Hematopoietic multipotent progenitor cell treated with erythropoietin and hydrocortisone succinate and interleukin-3 and kit ligand, for 4 days (in vitro differentiated cells): ENCODE measurements at places on chromosomes 3 and 15.

DNA sequence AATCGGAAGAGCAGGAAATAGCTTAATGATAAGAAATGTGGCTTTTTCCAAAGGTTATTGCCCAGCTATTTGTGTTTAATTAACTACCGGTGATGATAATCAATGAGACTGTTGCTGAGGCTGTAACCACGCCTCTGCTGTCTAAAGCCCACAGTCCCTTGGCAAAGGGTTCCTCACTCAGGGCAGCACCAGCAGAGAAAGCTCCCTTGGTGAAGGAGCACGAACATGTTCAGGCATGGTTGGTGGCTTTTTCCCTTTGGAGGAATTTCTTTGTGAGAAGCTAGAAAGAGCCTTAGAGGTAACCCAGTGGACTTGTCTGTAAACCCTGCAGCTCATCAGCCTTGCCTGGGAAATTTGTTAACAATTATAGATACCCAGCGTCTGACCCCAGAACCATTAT is 7.5 kb upstream of the ST6GAL1 start:
- no peak for DNase-seq

- DNase-seq, result no peak
These were observed 43.1 kb downstream of the CEMIP start for GRCh38 chr15:80822256-80822655.

GRCh38 chr3:66998904-66999235 is 763 bp downstream of the KBTBD8 start:
- no peak for DNase-seq

GRCh38 chr15:82798104-82798503 is 7.8 kb downstream of the FSD2 start:
- DNase-seq, result no peak

- DNase-seq, result no peak
These were observed 42.3 kb downstream of the BOC start for GRCh38 chr3:113253702-113254101.

DNA sequence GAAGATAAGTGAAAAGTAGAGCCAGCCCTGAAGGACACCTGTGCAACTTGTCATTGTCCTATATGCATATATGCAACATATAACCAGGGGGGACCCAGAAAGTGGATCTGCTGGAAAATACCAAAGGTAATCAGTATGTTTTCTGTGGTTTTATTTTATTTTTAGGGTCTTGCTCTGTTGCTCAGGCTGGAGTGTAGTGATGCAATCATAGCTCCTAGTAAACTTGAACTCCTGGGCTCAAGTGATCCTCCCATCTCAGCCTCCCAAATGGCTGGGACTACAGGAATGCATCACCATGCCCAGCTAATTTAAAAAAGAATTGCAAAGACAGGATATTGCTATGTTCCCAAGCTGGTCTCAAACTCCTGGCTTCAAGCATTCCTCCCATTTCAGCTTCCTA is 18.0 kb upstream of the ALDH1A2 start:
- no peak for DNase-seq

GRCh38 chr3:123156276-123156995 is 45.3 kb upstream of the SEC22A start:
- DNase-seq, result no peak

- peak; percentile 21 for DNase-seq
These were observed 137.4 kb downstream of the STT3B start for GRCh38 chr3:31670136-31670535.

GRCh38 chr15:52011711-52012144 is 7.3 kb upstream of the MAPK6 start:
- DNase-seq, result no peak

DNA sequence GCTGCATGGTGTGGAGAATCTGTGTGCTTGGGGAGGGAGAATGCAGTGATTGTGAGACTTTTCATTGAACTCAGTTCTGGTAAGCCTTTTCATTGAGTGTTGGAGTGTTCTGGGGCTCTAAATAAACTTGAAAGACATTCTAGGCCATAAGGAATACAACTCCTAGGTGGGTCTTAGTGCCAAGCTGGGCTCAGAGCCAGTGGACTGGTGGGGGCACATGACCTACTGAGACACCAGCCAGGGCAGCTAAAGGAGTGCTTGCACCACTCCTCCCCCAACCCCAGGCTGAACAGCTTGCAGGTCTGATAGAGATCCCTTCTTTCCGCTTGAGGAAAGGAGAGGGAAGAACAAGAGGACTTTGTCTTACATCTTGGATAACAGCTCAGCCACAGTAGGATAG is 21.7 kb upstream of the KPNA4 start:
- no peak for DNase-seq

- no peak for DNase-seq
These were observed 130.8 kb upstream of the SLC2A2 start for GRCh38 chr3:171157286-171157685.

- DNase-seq, result no peak
These were observed 144.3 kb downstream of the TJP1 start for GRCh38 chr15:29677871-29678461.

- DNase-seq, result no peak
These were observed 12.1 kb downstream of the KBTBD13 start for GRCh38 chr15:65088643-65089021.

DNA sequence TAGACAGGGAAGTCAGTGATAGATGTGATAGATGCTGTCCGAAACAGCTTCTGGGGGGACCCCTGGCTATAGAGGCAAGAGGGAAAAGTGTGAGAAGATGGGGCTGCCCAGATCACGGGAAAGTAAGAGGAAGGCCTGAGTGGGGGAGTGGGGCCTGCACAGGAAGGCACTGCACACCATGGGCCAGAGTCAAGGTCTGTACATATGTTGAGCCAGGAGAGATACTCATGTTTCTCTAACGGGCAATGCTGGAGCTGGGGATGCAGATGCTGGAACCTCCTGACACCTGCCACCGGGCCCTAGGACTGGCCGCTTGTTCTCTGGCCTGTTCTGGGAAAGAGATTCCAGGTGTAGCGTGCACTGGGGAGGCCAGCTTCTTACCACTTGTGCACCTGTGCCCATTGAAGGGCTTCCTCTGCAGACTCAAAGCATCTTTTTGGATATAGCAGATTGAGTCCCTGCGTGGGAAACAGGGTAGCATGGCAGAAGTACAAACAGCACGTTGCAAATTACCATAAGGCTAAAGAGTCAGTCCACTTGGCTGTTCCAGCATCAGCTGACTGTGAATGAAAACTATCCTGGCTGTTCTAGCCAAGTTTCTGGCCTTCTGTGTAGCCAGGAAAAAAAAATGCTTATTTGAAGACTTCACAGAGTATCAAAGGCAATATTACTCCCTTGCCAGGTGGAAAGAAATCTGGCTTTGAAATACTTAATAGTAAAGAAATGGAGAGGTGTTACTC is 77.1 kb upstream of the GSK3B start:
- DNase-seq, result no peak

- DNase-seq, result no peak
These were observed 18.0 kb upstream of the HTR3E start for GRCh38 chr3:184078851-184079250.

- DNase-seq, result no peak
These were observed 267.0 kb downstream of the PTPRG start for GRCh38 chr3:61828184-61828874.

DNA sequence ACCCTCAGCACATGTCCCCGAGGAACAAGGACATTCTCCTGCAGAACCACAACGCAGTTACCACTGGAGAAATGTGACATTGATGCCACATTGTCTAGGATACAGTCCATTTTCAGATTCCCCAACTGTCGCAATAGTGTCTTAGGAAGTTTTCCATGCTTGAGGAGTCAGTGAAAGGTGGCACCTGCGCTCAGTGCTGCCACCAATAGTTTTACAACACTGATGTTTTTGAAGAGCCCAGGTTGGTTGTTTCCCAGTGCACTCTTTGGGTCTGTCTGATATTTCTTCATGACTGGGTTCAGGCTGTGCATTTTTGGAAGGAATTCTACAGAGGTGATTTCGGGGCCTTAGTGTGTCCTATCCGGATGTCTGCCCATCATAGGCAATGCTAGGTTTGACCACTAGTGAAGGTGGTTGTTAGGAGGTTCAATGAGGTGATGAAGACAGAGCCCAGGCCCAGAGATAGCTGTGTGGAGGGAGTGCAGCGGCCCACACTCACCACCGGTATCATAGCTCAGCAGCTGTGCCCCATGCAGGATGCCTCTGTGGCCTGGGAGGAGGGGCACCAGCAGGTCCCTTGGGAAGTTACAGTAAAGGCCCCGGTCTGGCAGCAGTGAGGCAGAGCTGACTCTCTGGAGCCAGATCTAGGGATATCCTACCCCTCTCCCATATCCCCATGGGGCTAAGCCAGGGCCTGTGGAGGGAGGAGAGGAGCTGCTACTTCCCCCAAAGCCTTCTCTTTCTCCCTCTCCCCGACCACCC is 96.6 kb downstream of the DNAJB8 start:
- peak; percentile 30 for DNase-seq

- no peak for DNase-seq
These were observed 49.9 kb upstream of the CCDC174 start for GRCh38 chr3:14601692-14602005.

DNA sequence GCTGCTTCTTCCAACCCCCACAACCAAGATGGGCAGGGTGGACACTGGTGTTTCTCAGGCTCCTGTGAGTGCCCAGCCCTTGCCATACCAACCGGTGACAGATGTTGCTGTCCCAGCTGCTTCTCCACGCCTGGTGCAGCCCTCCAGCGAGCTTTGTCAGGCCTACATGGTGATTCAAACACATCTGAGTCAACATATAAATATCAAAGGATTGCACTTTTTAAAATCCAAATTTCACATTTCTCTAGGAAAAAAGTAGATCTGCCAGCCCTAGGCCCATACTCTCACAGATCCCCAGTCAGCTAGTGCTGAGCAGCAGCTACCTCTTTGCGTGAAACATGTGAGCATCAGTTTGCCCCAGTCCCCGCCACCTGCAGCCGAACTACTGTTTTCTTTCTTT is 52.7 kb downstream of the RPN1 start:
- no peak for DNase-seq

GRCh38 chr3:119187266-119187665 is 13.9 kb downstream of the UPK1B start:
- no peak for DNase-seq

GRCh38 chr3:55564726-55565125 is 77.6 kb upstream of the WNT5A start:
- DNase-seq, result no peak

DNA sequence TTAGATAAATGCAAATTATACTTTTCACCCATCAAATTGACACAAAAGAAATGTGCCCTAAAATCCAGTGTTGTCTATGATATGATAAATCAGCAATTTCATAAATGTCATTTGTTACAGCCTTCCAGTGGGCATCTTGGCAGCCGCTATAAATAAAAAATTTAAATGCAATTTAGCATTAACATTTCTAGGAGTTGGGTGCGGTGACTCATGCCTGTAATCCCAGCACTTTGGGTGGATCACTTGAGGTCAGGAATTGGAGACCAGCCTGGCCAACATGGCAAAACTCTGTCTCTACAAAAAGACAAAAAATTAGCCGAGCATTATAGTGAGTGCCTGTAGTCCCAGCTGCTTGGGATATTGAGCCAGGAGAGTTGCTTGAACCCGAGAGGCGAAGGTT is 65.9 kb upstream of the POMGNT2 start:
- DNase-seq, result no peak

- no peak for DNase-seq
These were observed 449.3 kb downstream of the TAFA4 start for GRCh38 chr3:68483041-68483440.

GRCh38 chr3:50574444-50574831 is 5.1 kb downstream of the HEMK1 start:
- DNase-seq, result no peak

GRCh38 chr3:72187131-72187530 is 402.2 kb upstream of the PROK2 start:
- peak; percentile 65 for DNase-seq

DNA sequence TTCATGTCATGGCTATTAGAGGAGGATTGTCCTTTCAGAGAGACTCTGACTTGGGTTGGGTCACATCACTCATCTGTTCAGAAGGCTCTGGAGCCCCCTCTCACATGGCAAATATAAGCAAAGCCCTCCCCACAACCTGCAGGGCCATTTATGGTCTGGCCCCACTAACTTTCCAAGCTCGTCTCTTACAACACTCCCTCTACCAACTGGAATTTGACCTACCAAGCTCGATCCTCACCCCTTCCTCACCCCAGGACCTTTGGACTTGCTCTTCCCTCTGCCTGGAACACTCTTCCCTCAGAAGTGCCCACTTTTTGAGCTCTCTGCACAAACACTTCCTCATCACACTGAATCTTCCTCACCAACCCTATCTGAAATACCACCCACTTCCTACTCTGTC is 14.2 kb upstream of the PXYLP1 start:
- DNase-seq, result no peak

DNA sequence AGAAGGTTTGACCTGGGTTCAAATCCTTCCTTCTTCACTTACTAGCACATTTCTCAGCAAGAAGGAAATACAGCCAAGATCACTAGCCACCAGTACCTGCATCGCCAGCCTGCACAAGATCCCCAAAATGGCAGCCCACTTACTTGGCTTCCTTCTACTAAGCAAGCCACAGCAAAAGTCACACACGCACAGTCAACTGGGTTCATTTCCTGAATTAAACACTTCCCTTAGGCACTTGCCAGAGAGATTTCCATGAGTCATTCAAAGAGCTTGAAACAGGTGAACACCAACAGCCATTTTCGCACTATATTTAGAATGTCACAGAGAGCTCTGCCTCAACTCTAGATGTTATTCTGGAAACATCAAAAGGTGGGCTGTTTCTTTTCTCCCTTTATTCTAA is 42.6 kb downstream of the MGLL start:
- peak; percentile 49 for DNase-seq

GRCh38 chr3:146164971-146165769 is 4.2 kb upstream of the PLOD2 start:
- no peak for DNase-seq
